ENCODE measurements at places on chromosomes 16 and 17.

DNA sequence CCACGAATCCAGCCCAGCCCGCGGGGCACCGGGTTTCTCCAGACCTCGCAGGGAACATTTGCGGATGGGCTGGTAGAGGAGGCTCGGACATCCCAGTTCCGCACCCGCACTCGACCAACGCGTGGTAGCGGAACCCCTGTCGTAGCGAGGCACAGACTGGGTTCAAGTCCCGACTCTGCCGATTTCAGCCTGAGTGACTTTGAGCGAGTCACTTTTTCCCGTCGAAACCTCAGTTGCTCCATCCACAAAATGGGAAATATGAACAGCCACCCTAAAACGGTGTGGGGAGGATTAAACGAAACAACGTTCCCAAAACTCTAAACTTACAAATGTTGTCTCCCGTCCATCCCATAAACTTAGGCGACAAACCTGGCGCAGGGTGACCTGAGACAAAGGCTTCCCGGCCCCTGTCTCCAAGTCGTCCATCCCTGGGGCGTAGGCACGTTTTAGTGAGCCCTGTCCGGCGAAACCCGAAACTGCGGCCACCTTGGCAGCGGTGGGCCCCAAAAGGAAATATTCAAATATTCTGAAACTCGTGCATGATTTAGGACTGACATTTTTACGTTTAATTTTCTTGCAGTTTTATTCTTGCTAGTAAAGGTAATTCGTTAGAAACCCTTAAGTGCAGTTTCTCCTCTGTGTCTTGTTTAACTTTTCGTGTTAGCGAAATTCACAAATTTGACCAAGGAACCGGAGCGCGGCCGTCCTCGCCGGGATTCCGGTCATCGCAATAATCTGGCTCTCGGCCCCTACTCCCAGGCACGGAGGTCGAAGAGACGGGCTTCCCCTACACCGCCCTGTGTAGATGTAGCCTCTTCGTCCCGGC, 1.9 kb upstream of the MLLT6 start:
- DNase-seq = no peak

DNA sequence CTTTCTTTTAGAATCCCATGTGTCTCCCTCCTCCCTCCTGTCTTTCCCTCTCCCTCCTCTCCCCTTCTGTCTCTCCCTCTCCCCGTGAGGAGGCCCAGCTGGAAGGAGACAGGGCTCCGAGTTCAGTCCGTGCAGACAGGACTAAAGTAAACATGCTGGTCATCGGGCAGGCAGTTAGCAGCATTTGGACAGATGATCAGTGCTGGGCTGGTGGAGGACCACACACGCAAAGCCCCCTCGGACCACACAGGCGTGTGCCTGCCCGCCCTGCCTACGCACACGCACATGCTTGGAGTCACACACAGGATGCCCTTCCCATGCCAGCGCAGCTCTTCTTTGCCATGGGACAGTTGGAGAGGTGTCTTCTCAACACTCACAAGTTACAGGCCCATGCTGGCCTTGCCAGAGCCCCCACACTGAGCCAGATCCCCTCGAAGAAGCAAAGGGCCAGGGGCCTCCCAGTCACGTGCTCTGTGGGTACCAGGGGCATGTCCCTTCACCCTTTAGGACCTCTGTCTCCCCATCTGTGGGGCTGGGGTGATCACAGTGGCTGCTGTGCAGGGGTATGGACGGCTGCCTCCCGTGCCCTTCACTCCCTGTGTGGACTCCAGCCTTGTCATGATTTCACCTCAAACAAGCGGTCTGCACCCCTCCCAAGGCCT, 215.7 kb upstream of the FOXF1 start:
- DNase-seq = no peak

DNA sequence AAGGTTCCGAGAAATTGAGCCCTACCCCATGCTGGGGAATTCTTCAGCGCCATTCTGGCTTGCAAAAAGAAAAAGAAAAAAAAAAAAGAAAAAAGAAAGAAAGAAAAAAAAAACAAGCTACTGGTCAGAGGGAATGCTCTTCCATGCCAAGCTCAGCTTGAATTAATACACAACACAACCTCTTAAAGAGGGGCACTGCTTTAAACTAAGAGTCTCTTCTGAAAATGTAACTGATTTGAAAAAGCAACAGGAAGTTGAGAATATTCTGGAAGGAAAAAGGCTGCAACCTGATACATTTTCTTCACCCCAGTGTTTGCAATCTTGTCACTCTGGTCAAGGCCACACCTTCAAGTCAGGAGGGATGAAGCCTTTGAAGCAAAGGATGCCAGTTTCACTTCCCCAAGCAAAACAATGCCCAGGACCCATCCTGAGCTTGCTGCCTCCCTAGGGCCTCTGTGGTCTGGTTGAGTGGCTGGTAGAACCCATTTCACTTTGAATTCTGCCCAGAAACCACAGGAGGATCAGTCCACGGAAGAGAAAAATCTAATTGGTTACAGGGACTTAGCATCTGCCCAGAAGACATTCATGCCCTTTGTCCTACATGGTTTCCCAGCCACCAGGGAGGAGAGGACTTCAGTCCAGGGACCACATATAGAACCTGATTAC, 389.7 kb downstream of the SOX9 start:
- no peak for DNase-seq

DNA sequence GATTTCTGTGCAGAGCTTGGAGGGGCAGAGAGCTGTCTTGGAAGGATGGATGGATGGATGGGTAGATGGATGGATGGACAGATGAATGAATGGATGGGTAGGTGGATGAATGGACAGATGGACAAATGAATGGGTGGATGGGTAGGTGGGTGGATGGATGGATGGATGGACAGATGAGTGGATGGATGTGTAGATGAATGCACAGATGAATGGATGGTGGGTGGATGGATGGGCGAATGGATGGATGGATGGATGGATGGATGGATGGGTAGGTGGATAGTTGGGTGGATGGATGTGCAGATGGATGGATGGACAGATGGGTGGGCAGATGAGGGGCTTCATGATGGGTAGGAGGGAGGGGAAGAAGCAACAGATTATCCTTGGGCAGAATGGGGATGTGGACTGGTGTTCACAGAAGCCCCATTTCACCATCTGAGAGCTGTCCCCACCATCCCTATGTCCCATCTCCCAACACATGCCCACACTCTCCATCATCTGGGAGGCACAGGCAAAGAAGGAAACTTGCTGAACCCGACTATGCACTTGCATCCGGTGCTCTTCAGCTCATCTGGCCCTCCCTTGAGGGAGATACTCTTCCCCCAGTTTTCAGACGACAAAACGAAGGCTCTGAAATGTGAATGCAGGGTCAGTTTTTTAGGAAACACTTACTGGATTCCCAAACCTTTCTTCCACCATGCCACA, 57.2 kb downstream of the IL21R start:
- no peak for DNase-seq

GRCh38 chr16:76532188-76532973, 255.2 kb downstream of the CNTNAP4 start:
- DNase-seq = no peak

GRCh38 chr16:67548265-67549126, 13.8 kb upstream of the CTCF start:
- DNase-seq = no peak

DNA sequence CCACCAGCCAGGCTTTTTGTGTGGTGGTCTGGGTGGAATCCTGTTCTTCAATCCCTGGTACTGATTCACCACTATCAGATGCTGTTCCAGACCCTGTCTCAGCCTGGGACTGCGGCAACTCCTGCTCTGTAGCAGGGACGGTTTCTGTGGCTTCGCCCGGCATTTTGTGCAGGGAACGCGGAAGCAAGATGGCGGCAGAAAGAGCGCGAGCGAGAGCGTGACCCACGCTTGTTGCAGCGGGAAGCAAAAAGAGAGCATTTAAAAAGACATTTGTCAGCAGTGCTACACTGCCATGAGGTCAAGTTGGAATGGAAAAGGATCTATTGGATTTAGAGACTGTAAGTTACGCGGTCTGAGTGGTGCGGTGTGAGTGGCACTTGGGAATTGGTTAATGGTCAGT, at the start of gene NACA2:
NACA2 (minus strand) TSS at position 202 of the 400 bp plus-strand sequence; CDS start at position 163, 39 bp downstream.
- DNase-seq = no peak

DNA sequence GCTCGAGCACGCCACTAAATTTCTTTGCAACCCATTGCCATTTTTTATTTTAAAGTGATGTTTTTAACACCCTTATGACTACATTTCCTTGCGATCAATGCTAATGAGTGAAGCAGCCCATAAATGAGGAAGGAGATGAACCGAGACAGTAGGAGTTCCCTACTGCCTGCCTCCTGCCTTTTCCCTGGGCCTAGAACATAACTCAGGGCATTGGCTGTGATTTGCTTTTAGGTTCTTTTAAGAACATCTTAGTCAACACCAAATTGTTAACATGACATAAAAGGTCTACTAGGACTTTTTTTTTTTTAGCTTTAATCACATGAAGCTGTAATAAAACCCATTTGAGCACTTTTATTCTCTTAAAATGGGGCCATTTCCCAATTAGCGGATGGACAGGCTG, 81.3 kb downstream of the MAP2K6 start:
- no peak for DNase-seq

GRCh38 chr16:10362077-10362863, 23.6 kb upstream of the ATF7IP2 start:
- DNase-seq = no peak

DNA sequence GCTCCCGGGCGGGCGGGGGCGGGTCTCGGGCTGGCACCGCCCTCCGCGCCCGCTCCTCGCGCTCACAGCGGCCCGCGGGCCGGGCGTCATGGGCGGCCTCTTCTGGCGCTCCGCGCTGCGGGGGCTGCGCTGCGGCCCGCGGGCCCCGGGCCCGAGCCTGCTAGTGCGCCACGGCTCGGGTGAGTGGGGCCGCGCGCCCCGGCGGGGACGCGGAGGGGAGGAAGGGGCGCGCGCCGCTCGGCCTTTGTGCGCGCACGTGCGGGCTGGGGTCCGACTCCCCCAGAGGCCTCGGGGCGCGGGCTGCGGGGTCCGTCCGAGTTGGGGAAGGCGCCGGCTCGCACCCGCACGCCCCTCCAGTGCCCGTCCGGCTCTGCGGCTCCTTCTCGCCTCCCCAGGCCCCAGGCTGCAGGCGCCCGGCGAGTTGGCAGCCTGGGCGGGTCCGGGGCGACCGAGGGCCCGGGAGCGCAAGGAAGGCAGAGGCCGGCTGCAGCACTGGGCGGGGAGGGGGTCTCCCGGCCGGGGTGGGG, at the start of gene NME4:
NME4 (plus strand) TSS at position 65 of the 527 bp plus-strand sequence; CDS start at position 89, 24 bp downstream.
- DNase-seq = peak; percentile 49

- DNase-seq = no peak
Observed at GRCh38 chr16:31475946-31476302, 4.0 kb downstream of the TGFB1I1 start.

DNA sequence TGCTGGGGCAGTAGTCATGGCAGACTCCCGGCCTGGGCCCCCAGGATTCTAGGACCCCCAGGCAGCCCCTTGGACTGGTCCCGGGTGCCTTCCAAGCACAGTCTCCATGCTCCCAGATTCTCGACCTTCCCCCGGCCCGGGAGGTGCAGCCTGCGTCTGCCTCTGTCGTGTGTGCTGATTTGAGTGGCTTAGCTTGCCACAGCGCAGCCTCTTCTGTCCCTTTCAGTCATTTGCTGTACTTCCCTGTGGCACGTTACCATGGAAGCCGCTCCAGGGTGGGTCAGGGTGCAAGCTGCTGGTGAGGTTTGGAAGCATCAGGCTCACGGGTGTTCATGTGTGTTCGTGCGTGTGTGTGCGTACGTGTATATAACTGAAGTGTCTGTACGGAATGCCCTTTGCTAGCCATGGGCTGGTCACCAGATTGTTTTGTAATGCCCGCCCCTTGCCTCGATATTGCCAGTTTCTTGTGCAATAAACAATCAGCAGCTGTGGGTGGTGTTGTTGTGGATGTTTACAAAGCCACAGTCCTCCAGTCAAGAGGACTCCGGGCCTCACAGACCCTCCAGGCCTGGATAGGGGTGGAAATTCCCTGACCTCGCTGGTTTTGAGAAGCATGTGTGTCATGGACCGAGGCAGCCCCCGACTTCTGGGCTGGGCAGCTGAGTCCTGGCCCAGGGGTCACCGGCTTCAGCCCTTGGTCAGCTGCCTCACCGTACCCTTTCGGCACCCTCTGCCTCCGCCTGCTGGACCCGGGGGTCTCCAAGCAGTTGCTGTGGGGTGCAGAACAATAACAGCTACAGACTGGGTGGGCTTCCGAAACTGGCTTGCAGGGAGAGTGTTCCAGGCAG, 9.7 kb upstream of the CLEC18A start:
- no peak for DNase-seq

DNA sequence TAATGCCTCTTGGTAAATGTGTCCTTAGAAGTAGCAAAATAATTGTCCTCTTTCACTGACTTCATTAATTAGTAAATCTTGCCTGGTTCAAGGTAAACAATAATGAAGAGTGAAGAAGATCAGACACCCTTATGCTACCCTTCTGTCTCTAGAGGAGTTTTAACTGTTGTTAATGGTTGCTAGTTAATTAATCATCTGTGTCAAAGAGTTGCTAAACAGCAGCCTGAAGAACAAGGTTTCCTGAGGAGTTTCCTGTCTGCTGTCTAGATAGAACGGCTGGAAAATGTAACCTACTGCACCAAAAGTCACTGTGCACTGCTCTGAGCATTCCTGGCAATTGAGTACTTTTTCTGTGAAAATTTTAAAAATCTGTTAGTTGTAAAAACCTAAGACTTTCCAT, 131.3 kb downstream of the NLK start:
- DNase-seq = peak; percentile 13

DNA sequence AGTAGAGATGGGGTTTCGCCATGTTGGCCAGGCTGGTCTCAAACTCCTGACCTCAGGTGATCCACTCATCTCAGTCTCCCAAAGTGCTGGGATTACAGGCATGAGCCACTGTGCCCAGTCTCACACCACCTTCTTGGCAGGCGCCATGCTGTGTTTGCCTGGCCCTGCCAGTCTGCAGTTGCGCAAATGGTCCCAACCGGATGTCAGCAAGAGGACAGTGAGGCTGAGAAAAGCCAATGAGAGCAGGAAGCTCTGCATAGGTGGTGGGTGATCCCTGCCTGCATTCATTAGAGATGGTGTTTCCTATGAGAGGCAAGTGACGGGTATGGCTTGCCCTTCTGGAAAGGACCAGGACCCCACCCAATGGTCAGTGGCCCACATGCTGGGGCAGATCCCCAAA, 59.3 kb downstream of the PECAM1 start:
- no peak for DNase-seq
